CD4-positive, alpha-beta T cell treated with Interleukin-21 for 1 hour (primary cell): ENCODE measurements at places on chromosomes 2 and 18.
A peak's percentile ranks its signal among the peaks of the same experiment; 100 is the strongest.

GRCh38 chr2:4174796-4175195, 471.4 kb downstream of the DCDC2C start:
- DNase-seq, result no peak

GRCh38 chr2:187775196-187775595, 221.0 kb upstream of the TFPI start:
- no peak for DNase-seq

DNA sequence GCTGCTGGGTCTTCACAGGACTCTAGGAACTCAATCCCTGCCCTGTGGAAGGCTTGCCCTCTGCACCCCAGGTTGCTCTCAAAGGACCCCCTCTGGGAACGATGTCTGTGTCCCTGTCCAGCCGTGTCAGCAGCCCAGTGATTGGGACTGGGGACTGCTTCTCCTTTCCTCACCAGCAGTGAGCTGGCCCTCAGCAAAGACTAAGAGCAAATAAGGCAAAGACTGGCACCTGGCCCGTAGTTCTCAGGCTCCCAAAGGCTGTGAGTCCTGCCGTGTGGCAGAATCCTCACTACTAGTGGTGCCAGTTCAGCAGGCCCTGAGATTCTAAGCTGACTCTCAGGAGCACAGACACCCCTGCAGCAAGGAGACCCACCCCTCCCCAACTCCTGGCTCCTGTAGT, 47.8 kb downstream of the TMEM163 start:
- DNase-seq, result no peak

GRCh38 chr2:234444893-234445292, 52.0 kb downstream of the ARL4C start:
- peak; percentile 79 for DNase-seq

DNA sequence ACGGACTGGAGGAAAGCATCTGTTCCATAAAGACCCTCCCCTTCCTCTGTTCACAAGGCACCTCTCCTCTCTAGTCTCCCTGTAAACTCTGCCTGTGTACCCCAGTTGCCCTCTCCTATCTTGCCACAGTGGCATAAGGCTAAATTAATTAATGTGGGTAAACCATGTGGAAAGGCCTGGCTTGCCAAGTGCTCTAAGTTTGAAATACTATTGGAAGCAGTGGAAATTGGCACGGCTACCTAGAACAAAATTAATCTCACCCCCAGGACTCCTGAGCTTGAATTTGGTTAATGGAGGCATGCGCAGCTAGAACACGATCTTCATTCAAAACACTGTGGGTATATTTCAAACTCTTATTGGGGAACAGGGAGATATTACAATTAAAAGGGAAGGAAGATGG, 19.2 kb upstream of the SLC14A2 start:
- DNase-seq, result no peak

DNA sequence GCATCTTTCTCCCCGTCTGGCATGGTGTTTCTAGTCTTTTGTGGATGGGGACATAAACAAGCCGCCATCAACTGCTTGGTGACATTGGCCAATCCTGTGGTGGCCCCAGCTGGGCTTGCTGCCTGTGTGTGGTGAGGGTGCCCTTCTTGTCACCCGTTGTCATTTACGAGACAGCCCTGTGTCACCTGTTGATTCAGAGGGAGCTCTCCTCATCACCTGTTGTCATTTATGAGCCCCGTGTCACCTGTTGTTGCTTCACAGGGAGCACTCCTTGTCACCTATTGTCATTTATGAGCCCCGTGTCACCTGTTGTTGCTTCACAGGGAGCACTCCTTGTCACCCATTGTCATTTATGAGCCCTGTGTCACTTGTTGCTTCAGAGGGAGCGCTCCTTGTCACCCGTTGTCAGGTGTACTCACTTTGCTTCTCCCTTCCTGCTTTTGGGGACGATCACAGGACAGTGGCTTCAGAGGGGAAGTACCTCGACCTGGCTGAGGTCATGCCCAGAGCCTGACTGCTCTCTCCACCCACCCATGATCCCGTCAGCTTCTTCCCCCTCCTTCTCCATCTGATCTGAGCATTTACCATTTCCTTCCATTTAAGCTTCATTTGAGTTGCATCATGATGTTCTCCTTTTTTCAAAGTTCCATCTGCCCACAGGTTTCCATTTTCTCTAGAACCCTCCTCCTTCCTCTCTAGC, 29.1 kb downstream of the HPCAL1 start:
- peak; percentile 50 for DNase-seq

DNA sequence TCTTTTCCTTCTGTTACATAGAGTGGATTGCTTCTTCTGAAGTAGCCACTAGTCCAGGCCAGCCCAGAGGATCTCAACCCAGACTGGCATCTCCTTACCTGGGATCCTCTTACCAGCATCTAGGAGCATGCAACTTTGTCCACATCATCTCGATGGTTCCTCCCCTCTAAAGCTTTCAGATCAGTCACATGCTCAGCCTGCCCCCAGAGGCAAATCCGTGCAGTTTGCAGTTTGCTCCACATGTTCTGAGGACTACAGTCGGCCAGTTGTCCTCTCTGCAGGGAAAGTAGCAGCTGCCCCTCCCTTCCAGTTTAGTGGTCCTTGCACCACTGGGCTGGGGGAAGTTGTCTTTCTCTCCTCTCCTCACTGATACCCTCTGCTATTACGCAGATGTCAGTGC, 259.8 kb upstream of the APCDD1 start:
- DNase-seq, result no peak

DNA sequence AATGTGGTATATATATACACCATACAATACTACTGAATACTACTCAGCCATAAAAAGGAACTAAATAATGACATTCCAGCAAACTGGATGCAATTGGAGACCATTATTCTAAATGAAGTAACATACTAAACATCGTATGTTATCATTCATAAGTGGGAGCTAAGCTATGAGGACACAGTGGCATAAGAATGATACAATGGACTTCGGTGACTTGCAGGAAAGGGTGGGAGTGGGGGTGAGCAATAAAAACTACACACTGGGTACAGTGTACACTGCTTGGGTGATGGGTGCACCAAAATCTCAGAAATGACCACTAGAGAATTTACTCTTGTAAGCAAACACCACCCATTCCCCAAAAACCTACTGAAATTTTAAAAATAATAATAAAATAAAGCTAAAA, 87.9 kb downstream of the RAB31 start:
- no peak for DNase-seq

DNA sequence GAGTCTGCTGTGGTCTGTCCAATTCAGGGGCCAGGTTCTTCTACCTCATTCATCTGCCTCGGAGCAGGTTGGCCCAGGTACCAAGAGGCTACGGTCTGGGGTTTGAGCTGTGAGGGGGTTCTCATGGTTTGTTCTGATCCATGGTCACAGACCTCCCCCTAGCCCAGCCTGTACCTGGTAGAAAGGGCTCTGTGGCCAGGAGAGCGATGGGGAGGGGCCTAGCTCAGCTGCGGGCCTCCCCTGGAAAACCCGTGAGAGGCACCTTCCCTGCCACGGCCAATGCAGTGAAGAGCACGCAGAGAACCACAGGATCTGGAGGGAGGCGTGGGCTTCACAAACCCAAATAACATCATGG, 19.6 kb upstream of the ALLC start:
- DNase-seq, result no peak

- no peak for DNase-seq
Observed at GRCh38 chr18:44844486-44844885, 163.8 kb downstream of the SETBP1 start.

GRCh38 chr18:3605486-3605952, 155.5 kb downstream of the TGIF1 start:
- no peak for DNase-seq

GRCh38 chr2:178414266-178415247, 36.4 kb downstream of the PRKRA start:
- DNase-seq, result peak; percentile 83

DNA sequence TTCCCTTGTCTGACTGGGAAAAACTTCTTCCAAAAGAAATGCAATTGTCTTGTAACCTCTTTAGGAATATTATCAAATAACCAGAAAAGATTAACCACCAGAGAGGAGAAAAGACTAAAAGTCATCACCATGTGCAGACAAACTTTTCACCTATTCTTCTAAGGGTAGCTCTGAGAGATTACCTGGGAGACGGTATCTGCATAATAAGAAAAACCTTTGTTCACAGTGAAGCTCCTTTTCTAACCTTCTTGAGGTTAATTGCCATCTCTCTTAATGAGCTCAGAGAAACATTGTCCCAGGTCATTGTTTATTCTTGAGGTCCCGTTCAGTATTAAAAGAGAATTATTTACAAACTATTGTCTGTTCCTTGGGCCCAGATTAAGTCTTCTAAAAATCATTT, 1091.2 kb upstream of the LRRTM1 start:
- no peak for DNase-seq

DNA sequence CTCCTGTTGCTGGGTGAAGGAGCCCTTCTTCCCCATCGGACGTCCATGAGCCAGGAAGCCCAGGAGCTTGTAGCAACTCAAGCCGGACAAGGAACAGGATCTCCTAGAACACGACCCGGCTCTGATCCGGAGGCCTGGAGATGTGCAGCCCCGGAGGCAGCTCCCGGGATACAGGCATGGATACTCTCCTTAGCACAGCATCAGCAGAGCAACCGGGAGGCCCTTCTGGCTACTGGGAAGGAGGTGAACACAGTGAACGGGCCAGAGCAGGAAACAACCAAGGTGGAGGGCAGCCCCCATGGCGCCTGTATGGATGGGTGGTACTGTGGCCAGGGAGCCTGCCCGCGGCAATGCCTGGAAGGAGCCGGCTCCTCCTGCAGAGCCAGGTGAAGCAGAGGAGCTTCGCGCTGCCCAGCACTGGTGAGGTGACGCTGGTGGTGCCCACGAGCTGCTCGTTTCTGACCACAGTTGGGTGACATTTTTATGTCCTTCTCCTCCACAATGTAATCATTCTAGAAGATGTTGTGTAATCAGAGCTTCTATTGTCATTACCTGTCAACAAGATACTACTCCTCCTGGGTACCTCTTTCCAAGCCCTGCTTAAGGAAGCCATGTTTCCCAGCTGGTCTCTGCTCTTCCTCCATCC, 94.3 kb downstream of the TWIST2 start:
- no peak for DNase-seq

GRCh38 chr2:128628996-128629395, 310.3 kb upstream of the HS6ST1 start:
- DNase-seq, result no peak

DNA sequence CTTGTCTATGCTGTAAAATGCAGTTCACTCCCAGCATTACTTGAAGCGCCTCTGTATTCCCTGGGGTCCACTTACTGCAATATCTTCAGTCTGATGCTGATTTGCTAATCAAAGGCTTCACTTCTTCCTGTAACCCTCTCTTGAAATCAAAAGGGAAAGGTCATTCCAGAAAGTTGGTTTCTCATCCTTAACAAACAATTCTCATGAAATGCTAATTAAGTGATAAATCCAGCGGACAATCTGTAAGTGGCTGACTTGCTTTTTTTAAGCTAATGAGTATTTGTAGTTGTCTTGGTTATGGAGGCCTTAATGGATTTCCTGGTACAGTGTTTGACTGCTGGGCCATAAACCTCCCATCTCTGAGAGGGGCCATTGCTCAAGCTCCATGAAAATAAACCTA, 499.6 kb upstream of the HS6ST1 start:
- no peak for DNase-seq

- DNase-seq, result peak; percentile 51
Observed at GRCh38 chr18:63216516-63217311, 102.9 kb downstream of the BCL2 start.

DNA sequence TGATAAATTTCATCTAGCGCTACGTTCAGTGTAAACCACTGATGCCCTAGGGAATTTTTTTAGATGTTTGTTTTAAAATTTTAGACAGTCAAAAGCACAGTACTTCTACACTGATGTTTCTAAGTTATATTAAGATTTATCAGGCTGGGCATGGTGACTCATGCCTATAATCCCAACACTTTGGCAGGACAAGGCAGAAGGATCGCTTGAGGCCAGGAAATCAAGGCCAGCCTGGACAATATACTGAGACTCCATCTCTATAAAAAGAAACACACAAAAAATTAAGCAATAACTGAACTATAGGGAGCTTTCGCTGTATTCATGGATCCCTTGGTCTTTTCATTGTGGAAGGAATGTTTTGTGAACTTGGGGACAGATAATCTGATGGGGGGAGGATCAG, 50.6 kb upstream of the MAPRE2 start:
- no peak for DNase-seq

DNA sequence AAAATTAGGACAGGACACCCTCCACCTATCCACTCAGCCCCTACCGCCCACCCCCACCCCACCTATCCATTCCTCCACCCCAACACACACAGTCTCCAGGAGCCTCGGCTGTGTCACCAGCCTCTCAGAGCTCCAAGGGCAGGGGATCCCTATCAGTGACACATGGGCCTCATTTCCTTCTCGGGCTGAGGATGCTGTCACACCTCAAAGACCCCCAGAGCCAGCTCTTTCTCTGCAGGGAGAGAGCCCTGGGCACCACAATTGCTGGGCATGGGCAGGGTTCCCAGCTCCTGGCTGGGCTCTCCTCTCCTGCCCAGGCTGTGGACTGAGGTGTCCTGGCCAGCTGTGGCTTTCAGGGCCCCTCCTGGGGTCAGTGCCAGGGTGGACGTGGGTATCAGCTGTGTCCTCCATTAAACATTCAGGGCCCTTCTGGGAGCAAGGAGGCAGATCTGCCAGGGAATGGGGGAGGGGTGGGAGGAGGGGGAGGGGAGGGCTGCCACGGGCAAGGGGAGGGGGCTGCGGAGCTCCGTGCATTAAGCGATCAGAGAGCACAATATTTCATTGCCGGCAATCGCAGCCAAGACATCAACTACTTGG, 14.3 kb upstream of the ECEL1 start:
- no peak for DNase-seq

DNA sequence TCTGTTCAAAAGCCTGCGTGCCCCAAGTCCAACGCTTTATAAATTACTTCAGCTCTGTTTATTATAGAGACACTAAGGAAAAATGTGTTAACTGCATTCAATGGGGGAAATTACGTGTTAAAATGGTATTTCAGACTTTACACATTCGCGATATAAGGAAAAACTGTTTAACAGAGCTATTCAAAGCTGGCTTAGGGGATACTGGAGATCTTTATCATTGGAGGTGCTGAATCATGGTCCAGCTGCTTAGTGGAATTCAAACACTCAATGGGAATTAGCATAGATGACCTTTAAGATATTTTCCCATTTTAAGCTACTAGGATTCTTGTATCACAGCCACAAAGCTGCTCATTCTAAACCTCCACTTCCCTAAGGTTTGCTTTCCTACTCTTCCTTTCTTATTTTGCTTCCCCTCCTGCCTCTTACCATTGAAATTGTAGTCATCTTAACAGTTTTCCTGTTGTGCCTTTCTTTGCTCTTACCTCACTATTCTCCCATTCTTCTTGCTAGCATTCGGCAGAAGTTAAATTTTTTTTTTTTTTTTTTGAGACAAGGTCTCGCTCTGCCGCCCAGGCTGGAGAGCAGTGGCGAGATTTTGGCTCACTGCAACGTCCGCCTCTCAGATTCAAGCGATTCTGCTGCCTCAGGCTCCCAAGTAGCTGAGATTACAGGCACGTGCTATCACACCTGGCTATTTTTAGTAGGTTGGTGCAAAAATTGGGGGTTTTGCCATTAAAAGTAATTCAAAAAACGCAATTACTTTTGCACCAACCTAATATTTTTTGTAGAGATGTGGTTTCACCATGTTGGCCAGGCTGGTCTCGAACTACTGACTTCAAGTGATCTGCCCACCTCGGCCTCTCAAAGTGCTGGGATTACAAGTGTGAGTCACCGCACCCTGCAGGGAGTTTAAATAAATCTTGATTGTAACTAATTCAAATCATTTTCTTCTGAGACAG, 6.5 kb downstream of the SULT6B1 start:
- DNase-seq, result no peak
